ENCODE measurements at places on chromosomes 16 and 17.

DNA sequence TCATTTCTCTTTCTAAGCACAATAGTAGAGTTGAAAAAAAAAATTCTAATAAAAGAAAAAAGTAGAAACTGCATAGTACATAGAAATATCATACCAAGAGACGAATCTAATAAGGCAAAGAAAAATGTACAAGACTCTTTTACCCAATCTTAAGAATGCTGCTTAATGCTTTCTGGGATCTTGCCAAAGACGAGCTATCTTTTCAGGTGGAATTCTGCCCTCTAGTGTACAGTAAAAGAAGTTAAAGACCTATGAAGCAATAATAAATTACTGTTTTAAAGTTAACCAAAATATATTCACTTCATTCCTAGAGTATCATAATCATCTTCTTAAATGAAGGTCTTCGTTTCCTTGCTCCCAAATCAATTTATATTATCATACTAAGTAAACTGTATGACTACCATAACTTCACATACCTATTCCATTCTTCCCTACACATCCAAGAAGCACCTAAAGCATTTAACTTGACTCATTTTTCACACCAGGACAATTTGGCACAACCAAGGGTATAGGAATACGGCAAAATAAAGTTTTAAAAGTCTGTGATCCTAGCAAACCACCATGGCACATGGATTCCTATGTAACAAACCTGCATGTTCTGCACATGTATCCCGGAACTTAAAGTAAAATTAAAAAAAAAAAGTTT, 47.7 kb downstream of the CFDP1 start:
- no peaks in the 10 kb centered on the region for H3K27me3 ChIP-seq
- peaks cover 5% of the 10 kb centered on the region for H3K4me1 ChIP-seq
- H3K27ac ChIP-seq, result peak overlapping the region; percentile 19
- DNase-seq, result no peak
- H3K36me3 ChIP-seq, result no peaks in the 10 kb centered on the region

DNA sequence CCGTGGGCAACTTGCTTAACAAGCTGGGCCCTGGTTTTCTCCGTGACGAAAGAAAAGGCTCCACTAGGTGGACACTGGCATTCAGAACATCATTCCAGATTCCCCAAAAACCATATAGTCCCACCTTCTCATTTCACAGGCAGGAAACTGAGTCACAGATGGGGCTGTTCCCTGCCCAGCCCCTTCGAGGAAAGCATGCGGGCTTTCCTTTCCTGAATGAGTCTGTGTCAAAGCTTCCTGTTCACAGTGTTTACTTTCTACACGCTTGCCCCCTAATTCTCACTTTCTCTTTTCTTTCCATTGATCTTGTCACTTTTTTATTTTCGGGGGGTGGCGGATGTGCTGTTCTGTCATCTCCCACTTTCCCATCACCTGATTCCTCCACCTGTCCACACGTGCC, 10.3 kb upstream of the LGALS9 start:
- DNase-seq, result no peak
- peaks cover 63% of the 10 kb centered on the region for H3K36me3 ChIP-seq
- H3K4me3 ChIP-seq, result no peak overlapping the region
- H3K27ac ChIP-seq, result no peak overlapping the region

GRCh38 chr17:35943537-35943936, at the start of gene LYZL6:
Gene LYZL6, minus strand, starts transcription at chr17:35943713. Its CDS starts 4,357 bp downstream, at chr17:35939356.
- no peak within 1 kb of the TSS for H3K4me3 ChIP-seq
- no peaks in the 10 kb centered on the region for H3K27me3 ChIP-seq
- H3K36me3 ChIP-seq, result no peaks in the 10 kb centered on the region
- no peak for DNase-seq

- no peak for DNase-seq
- no peaks in the 10 kb centered on the region for H3K4me1 ChIP-seq
- H3K36me3 ChIP-seq, result no peaks in the 10 kb centered on the region
- no peaks in the 10 kb centered on the region for H3K27me3 ChIP-seq
These were observed 422.8 kb downstream of the RBFOX1 start for GRCh38 chr16:7755347-7755882.

GRCh38 chr17:81365148-81365600, 30.1 kb upstream of the BAHCC1 start:
- no peaks in the 10 kb centered on the region for H3K36me3 ChIP-seq
- H3K27ac ChIP-seq, result peak overlapping the region; percentile 74
- DNase-seq, result peak; percentile 85
- peak overlapping the region; percentile 59 for H3K4me3 ChIP-seq
- no peaks in the 10 kb centered on the region for H3K27me3 ChIP-seq
- peaks cover 9% of the 10 kb centered on the region for H3K4me1 ChIP-seq

- peaks cover 23% of the 10 kb centered on the region for H3K4me1 ChIP-seq
- H3K36me3 ChIP-seq, result peaks cover 4% of the 10 kb centered on the region
- no peak overlapping the region for H3K4me3 ChIP-seq
- no peaks in the 10 kb centered on the region for H3K27me3 ChIP-seq
These were observed 8.1 kb downstream of the PNMT start for GRCh38 chr17:39676198-39676819.
